ENCODE measurements at places on chromosomes 12 and 14.

DNA sequence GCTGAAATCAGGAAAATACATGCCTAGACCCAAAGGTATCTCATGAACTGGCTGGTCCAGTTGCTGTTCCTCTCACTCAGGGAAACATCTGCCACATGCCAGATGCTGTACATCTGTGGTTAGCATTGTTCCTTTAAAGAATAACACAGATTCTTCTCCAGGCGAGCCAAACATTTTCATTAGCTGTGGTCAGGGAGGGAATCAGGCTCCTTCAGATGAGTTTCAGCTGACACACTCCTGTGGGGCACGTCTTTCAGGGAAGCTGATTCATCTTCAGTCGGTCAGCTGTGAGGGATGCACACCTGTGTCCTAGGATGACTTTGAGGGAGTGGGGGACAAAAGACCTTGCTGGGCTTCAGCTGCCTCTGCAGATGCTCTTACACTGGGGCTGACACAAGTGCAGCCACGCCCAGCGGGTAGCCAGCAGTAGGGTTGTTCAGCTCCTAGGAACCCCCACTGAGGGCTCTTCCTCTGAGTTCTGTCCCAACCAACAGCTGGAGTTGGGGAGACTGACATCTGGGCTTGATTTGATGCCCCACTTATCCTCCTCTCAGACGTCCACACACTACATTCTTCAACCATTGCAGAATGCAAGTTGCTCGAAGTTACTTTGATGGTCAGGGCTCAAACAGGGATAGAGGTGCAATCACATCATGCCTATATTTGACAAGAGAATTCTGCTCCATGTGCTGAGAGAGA lies 155.0 kb downstream of the NUAK1 start:
- H3K27me3 ChIP-seq = no peaks in the 10 kb centered on the region
- no peaks in the 10 kb centered on the region for H3K36me3 ChIP-seq
- H3K4me1 ChIP-seq = no peaks in the 10 kb centered on the region
- DNase-seq = no peak

DNA sequence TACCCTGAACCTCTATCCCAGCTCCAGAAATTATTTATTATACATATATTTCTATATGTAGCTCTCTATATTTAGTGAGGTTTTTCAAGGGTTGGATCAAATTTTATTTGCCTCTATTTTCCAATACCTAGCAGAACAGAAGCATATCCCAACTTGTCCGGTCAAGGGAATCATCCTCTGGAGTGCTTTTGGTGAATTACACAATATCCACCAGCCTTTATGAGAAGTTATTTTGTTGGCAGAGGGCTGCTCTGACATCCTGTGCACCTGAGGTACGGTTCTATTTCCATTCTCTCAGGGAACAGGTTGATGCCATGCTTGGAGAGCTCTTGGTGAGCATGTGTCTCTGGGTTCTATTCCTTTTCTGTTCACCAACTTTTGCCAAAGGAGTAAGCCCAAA lies 1056.4 kb downstream of the GALC start:
- H3K4me1 ChIP-seq = no peaks in the 10 kb centered on the region
- H3K36me3 ChIP-seq = no peaks in the 10 kb centered on the region
- no peaks in the 10 kb centered on the region for H3K27me3 ChIP-seq
- no peak for DNase-seq
- H3K4me3 ChIP-seq = no peak overlapping the region

GRCh38 chr14:98997526-98998205 lies 274.3 kb downstream of the BCL11B start:
- DNase-seq = no peak
- peaks cover 18% of the 10 kb centered on the region for H3K4me1 ChIP-seq
- no peaks in the 10 kb centered on the region for H3K27me3 ChIP-seq
- no peaks in the 10 kb centered on the region for H3K36me3 ChIP-seq
- H3K4me3 ChIP-seq = no peak overlapping the region
- H3K27ac ChIP-seq = no peak overlapping the region

DNA sequence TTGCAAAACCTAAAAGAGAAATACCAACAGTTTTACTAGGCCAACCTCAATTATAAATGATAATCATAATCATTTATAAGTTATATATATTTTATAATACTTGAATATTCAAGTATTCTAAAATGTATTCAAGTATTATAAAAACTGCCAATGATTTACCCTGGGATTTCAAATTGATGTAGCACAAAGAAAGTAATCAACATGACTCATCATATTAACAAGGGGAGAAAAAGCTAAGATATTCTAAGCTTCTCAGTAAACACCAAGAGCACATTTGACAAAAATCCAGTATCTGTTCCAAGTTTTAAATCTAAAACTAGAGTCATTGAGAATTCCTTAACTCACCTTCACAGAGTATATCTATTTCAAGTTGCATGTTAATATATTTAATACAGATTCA lies 56.1 kb downstream of the CAPZA3 start:
- H3K4me3 ChIP-seq = no peak overlapping the region
- H3K36me3 ChIP-seq = no peaks in the 10 kb centered on the region
- H3K4me1 ChIP-seq = no peaks in the 10 kb centered on the region
- no peak for DNase-seq

DNA sequence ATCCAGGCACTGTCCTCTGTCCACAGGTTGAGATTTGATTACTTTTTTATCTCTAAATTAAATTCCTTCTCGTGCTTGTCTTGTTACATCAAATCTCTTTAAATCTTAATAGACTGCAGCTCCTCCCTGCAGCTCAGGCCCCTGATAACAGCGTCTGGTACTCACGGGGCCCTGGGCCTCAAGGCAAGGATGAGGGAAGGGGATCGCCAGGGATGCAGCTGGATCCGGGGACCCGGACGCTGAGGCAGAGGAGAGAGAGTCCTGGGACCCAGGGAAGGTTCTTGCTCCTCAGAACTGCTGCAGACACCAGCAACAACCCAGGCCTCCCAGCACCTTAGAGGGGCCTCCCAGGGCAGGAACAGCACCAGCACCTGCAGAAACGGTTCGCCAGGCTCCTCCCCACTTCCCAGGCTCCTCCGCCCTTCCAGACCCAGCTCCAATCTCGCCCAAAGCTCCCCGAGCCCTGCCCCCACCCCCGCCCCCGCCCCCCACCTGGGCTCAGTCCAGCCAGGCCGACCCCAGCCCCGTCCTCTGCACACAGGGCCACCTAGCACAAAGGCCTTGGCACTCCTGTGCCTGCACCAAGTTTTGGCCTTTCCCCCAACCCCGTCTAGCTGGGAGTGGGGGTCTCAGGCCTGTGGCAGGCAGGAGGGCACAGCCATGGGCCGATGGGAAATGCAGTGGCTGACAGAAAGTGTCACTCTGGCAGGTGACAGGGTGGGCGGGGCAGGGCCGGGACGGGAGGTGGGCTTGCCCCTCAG lies 60.3 kb upstream of the GALNT9 start:
- H3K36me3 ChIP-seq = no peaks in the 10 kb centered on the region
- DNase-seq = no peak
- no peaks in the 10 kb centered on the region for H3K27me3 ChIP-seq
- no peak overlapping the region for H3K4me3 ChIP-seq
- no peaks in the 10 kb centered on the region for H3K4me1 ChIP-seq
- H3K27ac ChIP-seq = no peak overlapping the region

DNA sequence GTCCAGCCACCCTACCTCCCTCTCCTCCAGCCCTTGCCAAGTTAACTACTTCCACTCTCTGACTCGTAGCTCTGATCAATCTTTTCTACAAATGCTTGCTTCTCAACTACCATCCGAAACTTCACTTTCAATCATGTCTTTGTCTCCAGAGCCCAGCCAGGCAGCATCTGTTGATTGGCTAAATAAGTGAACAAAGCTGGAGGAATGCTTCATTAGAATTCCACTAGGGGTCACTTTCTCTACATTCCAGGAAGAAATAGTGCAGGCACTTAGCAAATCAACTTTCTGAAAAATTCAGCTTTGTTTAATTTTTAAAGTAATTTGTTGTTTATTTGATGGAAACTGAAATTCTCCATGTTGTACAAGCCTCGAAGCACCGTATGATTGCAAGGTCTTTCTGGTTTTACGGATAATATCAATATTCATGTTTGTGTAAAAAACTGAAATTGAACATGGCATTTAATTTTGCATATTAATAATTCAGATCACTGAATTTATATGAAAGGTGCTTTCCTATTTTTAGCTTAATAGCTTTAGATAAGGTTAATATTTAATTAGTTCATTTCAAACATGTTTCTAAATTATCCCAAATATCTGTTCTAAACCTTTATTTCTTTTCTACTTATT lies 32.4 kb upstream of the HELB start:
- no peaks in the 10 kb centered on the region for H3K27me3 ChIP-seq
- no peaks in the 10 kb centered on the region for H3K36me3 ChIP-seq
- no peak overlapping the region for H3K27ac ChIP-seq
- peak; percentile 59 for DNase-seq
- peaks cover 13% of the 10 kb centered on the region for H3K4me1 ChIP-seq
- no peak overlapping the region for H3K4me3 ChIP-seq

DNA sequence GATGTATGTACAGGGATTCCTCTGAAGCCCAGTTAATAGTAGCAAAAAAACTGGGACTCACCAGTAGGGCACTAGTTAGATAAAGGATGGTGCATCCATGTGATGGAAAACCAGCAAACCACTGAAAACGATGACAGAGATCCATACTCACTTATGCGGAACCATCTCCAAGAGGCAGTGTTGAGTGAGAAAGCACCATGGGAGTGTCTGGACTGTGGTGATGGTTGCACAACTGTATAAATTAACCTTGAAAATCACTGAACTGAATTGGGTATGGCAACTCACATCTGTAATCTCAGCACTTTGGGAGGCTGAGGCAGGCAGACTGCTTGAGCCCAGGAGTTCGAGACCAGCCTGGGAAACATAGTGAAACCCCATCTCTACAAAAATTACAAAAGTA lies 53.6 kb upstream of the ZFP36L1 start:
- no peak overlapping the region for H3K4me3 ChIP-seq
- peaks cover 17% of the 10 kb centered on the region for H3K4me1 ChIP-seq
- no peaks in the 10 kb centered on the region for H3K36me3 ChIP-seq
- no peak for DNase-seq
- no peaks in the 10 kb centered on the region for H3K27me3 ChIP-seq

- no peak for DNase-seq
- H3K4me3 ChIP-seq = no peak overlapping the region
- no peaks in the 10 kb centered on the region for H3K4me1 ChIP-seq
- H3K36me3 ChIP-seq = no peaks in the 10 kb centered on the region
These were observed 966.9 kb downstream of the NRXN3 start for GRCh38 chr14:79137045-79137430.

DNA sequence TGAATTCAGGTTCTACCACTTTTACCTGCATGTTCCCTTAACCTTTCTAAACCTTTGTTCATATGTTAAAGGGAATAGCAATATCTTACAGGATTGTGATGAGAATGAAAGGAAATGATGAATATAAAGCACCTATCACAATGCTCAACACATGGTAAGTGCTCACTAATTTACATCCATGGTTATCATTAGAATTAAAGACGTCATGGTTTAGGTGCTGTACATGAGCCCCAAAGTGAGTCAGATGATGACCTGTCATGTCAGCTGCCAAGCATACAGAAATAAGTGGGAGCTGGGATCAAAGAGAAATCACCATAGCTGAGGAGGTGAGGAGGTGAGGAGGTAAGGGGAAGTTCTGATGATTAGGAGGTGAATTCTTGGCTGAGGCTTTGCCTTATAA lies 135.9 kb upstream of the ATP2B1 start:
- no peak overlapping the region for H3K27ac ChIP-seq
- DNase-seq = no peak
- no peaks in the 10 kb centered on the region for H3K27me3 ChIP-seq
- no peaks in the 10 kb centered on the region for H3K36me3 ChIP-seq
- H3K4me1 ChIP-seq = no peaks in the 10 kb centered on the region

DNA sequence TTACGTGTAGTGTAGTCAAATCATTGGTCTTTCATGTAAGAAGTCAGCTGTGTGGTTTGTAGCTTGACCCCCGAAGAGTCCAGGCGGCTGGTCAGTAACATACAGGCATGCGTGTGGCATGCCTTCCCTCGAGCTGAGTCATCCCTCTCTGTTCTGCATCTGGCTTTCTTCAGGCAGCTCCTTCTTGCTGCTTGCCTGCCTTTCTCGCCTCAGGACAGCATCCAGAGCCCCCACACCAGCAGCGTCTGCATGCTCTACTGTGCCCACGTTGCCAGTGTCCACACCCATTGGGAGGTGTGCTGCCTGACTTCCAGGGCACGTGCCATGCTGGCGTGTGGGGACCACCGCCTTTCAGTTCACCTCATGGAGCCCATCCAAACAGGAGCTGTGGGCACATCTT lies 96.8 kb downstream of the EP400 start:
- no peak overlapping the region for H3K27ac ChIP-seq
- H3K4me3 ChIP-seq = no peak overlapping the region
- DNase-seq = no peak
- no peaks in the 10 kb centered on the region for H3K4me1 ChIP-seq
- H3K36me3 ChIP-seq = peaks cover 73% of the 10 kb centered on the region

DNA sequence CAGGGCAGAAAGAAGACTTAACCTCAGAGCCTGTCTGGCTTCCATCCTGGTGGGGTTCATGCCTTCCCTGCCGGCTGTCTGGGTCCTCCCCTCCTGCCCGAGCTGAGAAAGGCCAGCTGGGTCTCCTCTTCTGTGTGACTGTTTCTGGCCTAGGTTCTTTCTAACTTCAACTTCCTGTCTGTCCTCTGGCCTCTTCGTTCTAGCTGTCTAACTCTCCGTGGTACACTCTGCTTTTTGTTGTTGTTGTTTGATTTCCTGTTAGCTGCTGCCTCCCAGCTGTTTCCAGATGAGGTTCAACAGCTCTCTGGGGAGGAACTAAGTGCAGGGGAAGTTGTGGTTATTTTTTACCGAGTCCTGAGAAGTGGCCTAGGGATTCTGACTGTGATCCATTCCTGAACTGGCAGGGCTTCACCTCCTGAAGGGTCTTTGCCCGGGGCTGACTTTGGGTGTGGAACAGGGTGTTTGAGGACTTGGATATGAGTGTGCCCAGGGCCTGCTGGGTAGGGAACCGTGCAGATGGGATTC lies 3.2 kb downstream of the MLXIP start:
- H3K27me3 ChIP-seq = no peaks in the 10 kb centered on the region
- peaks cover 69% of the 10 kb centered on the region for H3K4me1 ChIP-seq
- H3K4me3 ChIP-seq = peak overlapping the region; percentile 92
- H3K36me3 ChIP-seq = peaks cover 5% of the 10 kb centered on the region

GRCh38 chr12:129819391-129819790 lies 84.4 kb downstream of the TMEM132D start:
- no peak for DNase-seq
- H3K4me3 ChIP-seq = no peak overlapping the region
- H3K4me1 ChIP-seq = no peaks in the 10 kb centered on the region
- no peaks in the 10 kb centered on the region for H3K36me3 ChIP-seq
- H3K27ac ChIP-seq = no peak overlapping the region

DNA sequence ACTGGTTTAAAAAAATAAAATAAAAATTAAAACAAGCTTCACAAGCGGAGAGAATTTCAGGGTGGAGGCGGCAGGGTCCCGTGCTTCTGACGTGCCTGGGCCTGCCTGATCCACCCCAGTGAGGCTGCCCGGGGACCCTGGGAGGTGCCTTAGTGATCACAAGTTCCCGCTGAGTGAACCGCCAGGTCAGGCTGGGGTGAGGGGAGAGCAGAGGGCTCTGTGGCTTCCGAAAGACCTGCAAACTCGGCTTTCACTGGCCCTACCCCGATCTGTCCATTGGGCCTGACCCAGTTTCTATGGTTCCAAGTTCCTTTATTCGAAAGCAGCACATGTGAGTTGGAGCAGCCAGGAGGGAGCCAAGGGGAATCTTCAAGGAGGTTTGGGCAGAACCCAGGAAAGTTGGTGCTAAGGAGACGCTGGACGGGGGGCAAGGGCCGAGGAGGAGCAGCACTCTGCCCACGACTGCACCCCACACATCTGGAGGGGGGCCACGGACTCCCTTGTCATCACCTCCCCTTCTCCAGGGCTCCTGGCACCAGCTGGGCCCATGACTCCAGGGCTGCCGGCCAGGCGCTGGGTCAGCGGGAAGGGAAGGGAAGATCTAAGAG lies 12.9 kb downstream of the MMP14 start:
- H3K4me3 ChIP-seq = no peak overlapping the region
- H3K36me3 ChIP-seq = no peaks in the 10 kb centered on the region
- no peaks in the 10 kb centered on the region for H3K27me3 ChIP-seq
- no peak overlapping the region for H3K27ac ChIP-seq
- peaks cover 10% of the 10 kb centered on the region for H3K4me1 ChIP-seq
